ENCODE measurements at places on chromosomes 7 and 10.
A peak's percentile ranks its signal among the peaks of the same experiment; 100 is the strongest.

DNA sequence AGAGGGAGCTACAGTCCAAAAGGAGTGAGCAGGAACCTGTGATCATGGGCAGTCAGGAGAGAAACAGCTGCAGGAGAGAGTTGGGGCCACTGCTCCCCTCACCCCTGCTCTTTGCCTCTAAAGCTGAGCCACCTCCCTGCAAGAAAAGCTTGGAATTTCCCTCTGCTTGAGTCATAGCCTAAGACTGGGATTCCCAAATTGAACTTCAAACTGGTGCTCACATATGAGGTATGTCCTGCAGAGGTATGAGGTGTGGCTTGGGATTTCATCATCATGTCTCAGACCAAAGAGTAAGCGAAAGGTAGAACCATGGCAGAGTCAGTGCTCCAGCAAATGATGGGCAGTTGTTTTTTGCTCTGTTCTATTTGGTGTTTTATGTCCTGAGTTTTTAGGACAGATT is 237.1 kb upstream of the NRP1 start:
- DNase-seq, result no peak

DNA sequence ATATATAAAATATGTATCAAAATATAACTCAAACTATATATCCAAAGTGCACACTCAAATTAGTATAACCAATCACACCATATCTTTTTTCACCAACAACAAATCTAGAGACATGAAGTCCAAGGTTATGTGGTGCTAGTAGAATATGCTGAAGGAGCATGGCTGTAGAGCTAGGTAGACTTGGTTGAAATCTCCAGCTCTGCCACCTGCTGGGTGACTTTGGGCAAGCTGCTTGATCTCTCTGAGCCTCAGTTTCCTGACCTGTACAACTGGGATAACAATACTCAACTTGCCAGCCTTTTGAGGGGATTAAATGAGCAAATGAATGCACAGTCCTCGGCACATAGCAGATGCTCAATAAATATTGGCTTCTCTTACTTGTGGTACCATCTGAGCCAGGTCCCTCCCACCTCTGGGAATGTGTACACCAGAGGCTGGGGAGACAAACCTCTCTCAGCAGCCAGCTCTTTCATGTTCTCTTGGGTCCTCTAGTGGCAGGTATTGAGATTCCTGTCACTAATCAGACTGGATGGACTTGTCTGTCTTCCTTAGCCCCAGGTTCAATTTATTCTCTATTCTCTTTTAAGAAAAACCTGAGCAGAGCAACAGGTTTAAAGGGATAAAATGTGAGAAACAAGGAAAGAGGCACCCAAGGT is 94.3 kb upstream of the PDE1C start:
- DNase-seq, result no peak

DNA sequence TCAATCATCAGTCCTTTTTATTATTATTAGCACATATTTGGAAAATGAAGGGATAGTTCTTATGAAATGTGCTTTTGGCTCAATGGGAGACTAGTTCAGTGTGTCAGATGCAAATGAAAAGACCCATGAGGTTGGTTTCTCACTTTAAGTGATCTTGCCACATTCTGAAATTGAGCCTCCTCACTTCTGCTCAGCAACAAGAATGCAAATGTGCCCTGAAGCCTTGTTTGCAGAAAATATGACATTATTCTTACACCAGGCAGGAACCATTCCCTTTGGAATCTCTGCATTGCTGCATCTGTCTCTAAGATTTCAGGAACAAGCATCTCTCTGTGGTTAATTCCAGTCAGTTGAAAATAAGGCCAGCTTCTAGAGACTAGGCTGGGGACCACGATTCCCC is 186.1 kb upstream of the PLPP4 start:
- DNase-seq, result no peak

GRCh38 chr10:71447676-71448075 is 51.0 kb downstream of the CDH23 start:
- no peak for DNase-seq

DNA sequence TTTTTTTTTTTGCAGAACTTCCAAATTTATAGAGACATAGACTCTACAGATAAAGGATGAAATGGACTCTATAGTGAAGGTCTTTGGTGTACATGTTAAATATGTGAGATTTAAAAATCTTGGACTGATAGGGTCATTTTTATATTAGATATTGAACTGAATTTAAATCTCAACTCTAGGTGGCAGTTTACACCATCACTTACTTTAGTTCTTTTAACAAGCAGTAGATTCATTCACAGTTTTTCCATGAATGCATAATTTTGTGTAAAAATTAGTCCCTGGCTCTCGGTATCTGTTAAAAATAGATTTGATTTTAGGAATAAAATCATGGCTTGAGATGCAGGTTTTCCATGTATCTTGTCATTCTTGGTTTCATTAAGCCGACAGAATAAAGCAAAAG is 31.1 kb upstream of the SNX13 start:
- DNase-seq, result no peak

DNA sequence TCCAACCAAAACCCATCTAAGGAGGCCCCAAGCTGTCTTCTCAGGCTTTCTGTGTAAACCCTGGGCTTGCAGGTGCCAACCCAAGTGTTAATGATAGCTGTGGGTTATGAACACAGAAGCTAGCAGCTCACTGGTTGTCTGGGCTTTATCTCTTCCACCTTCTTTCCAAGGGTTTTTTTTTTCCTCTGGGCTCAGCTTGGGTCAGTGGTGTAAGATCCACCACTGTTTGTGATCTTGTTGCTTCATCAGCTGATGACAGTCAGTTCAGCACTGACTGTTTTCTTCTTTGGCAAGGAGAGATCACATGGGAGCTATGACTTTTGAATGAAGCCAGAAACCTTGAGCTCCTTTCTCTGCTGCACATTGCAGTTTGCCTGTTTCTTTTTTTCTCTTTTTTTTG is 4.6 kb downstream of the GTPBP4 start:
- DNase-seq, result no peak

DNA sequence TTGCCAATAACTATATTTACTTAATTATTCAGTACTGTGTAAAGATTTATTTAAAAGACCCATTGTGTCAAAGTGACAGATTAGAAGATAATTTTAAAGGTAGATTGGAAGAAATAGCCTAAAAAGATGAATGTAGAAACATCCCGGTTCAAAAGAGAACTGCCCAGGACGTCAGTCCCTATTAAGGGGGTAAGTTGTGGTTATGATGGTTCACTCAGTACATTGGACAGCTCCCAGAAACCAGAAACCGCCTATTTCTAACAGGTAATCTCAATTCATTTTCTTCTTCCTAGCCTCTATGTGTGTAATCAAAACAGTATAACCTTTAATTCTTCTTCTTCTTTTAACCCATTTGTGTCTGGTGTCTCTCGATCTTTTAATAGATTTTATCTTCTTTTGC is 1.5 kb upstream of the FERD3L start:
- DNase-seq, result peak; percentile 1

DNA sequence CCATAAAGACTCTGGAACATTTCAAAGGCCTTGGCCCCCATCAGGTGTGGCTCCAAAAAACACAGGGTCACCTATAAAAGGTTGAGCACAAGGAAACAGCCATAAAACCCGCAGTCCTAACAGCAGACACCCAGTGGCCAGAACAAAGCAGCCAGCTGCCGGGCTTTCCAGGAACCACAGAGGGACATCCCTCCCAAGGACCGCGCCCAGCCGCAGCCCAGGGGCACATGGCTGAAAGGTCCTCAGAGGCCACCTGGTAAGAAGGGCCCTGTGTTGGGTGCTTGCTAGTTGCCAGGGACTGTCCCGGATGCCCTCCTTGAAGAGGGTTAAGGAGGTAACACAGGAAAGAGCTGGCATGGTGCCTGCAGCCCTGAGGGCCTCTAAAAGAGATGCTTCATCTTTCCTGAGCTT is 32.7 kb downstream of the KCNMA1 start:
- DNase-seq, result no peak
